ENCODE measurements at places on chromosomes 16 and 17.

DNA sequence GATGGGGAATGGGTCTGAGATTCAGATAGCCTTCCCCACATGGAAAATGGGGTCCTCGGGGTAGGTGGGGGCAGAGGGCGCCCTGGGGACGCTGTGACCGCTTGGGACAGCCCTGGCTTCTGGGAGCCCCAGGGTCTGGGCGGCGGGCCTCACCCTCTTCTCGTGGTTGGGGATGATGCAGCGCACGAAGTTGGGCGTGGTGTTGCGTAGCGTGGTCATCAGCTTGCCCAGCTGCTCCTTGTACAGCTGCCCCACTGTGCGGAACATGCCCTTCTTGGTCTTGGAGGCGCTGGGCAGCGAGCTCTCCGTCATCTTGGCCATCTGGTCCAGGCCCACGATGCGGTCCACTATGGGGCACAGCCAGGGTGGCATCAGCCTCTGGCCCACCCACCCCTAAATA, 99.9 kb downstream of the NDE1 start:
- no peak for DNase-seq

GRCh38 chr17:13594762-13595598, 6.7 kb downstream of the HS3ST3A1 start:
- peak; percentile 69 for DNase-seq

GRCh38 chr16:13171313-13171712, 269.9 kb downstream of the SHISA9 start:
- no peak for DNase-seq

DNA sequence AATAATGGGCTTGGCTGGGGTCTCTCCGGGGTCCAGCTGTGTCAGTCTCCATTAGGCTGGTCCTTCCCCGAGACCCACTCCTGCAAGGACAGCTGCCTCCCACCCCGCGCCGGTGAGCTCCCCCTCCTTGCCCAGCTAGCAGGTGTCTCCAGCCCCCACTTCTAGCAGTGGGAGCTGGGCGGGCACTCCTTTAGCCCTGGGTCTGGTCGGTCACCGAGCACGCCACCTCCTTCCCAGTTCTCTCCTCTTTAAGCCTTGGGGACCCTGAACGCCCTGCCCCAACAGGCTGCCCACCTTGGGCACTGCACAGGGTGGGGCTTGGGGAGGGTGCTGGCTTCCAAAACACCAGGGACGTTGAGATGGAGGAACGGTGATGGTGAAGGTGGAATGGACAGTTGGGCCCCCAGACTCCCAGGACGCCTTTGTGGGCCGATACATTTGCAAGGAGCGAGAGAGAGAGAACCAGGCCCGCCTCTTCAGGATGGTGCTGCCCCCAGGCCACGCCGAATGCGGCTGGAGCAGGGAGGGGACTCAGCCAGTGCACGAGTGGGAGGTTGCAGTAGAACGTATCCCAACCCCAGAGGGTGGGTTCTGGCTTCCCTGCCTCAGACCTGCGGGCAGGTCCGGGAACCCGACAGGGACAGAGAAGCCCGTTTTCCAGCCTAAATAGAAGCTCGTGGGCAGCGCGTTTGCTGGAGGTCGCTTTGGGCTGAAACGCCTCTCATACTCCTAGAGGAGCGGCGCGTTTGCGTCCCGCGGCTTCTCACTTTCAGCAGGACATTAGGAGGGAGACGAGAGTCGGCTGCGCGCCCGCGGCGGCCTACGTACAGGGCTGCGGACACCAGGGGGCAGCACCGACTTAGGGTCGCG, 10.7 kb downstream of the TBX2 start:
- DNase-seq = peak; percentile 81

DNA sequence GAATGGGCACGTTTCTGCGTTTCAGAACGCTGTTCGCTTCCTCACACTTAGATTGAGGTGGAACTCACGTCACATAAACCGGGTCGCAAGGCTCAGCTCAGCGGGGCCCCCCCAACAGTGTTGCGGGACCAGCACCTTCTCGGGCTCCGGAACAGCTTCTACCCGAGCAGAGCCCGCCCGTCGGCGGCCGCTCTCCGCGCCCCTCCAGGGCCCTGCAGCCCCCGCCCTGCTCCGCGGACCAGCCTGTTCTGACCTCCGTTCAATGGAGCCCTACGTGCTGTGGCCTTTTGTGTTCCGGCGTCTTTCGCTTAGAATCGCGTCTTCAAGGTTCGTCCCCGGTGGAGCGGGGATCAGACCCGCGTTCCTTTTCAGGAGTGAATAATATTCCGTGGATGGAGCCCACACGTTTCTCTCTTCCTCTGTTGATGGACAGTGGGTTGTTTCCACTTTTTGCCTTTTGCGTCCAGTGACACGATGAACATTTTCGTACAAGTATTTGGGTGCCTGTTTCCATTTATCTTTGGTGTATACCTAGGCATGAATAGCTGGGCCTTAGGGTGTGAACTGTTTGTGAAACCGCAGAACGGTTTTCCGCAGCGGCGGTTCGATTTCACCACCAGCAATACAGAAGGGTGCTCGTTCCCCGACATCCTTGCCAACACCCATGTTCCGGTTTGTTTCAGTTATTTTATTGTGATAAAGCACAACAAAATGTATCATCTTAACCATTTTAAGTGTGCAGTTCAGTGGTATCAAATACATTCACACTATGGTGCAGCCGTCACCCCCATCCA, 2.3 kb upstream of the SLC22A31 start:
- DNase-seq = no peak

GRCh38 chr16:2516391-2517240, 2.9 kb downstream of the ATP6V0C start:
- peak; percentile 37 for DNase-seq

DNA sequence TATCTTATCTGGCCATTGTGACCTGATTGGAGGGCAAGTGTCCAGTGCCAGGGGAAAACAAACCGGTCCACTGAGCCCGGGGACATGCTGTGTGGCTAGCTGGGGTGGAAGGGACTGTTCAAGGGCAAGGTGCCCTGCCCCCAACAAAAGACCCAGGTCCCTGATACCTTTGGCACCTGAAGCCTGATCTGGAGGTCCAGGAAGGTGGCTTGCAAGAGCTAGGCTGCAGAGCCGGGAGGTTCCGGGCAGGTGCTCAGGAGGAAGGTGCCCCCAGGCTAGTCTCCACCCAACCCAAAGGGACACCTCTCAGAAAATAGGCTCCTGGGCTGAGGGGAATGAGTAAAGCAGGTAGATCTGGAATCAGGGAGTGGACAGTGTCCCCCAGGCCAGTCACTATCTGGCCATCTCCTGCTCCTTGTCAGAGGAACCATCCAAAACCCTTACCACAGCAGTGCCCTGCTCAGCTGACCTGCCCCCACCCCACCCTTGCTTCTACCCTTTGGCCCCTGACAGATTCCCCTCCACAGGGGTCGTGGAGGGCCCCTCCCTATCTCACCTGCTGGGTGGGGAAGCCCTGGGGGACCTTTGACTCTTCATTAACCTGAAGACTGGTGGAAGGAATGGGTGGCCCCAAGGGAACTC, 6.2 kb downstream of the NAT9 start:
- no peak for DNase-seq

GRCh38 chr16:30473231-30474073, 910 bp downstream of the ITGAL start:
- DNase-seq = no peak

GRCh38 chr17:45050481-45051059, 862 bp downstream of the DCAKD start:
- DNase-seq = no peak

DNA sequence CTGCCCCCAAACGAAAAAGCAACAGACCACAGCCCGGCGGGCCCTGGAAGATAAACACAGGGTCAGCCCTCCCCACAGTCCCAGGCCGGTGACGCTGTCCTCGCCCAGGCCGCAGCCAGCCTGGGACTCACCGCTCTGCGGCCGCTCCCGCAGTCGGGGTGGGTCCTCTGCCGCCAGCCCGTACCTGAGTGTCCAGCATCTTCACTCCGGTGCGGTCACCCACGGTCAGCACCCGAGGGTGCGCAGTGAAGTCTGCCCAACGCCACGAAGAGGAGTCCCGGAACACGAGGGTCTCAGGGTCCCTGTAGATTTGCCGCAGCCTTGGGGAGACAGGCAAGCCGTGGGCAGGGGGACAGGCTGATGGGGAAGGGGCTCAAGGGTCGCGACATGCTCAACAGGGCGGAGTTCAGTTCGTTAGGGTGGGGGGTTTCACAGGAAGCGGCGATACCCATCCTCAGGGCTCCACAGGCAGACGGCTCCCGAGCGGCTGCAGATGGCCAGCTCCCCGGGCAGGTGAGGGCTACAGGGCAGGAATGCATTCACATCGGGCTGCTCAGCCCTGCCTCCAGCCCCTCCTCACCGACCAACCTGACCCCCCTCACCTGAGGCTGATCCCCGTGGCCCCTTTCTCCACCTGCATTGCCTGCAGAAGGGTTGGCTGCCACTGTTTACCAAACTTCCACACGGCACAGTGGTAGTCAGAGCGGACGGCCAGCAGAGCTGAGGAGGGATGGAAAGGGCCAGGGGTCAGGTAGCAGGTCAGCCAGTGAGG, 5.5 kb downstream of the TAF1C start:
- DNase-seq = no peak

DNA sequence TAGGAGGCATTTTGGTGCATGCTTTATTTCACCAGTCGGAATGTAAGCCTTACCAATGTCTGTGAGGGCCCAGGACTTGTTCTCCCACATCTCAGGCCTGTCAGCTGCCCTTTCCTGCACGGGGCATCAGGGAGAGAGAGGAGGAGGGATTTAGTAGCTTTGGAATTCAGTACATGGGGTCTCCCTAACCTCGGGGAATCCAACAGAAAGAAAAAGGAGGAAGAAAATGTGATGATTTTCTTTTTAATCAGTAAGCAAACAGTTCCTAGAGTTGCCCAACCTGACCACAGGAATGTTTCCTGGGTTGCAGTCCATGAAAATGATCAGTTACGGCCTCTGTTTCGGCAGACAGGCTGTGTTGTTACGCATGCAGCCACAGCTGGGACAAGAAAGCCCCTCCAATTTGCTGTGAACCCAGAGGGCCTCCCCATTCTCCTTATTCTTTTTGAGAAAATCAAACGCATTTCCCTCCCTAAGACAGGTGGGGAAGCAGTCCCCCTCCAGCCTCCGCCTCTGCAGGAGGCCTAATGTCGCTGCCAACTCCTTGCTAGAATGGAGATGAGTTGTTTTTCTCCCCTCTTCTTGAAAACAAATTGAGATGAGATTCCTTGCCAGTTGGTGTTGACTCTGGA, 53.1 kb upstream of the TANGO6 start:
- no peak for DNase-seq

- DNase-seq = no peak
Observed at GRCh38 chr16:10494343-10495030, 85.9 kb downstream of the EMP2 start.

DNA sequence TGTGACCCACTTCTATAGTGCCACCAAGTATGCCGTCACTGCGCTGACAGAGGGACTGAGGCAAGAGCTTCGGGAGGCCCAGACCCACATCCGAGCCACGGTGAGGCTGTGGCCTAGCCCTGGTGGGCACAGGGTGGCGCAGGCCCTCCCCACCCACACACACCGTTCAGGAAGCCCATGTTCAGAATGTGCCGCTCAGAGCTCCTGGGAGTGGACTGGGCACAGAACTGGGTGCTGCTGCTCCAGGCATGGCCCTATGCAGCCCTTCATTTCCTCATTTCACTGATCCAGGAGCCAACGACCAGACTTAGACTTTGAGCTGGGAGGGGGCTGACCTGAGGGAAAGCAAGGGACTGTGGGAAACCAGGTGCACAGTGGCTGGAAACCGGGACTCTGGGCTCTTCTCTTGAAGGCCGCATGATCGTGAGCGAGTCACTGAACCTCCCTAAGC, 2.4 kb upstream of the MRM1 start:
- no peak for DNase-seq

DNA sequence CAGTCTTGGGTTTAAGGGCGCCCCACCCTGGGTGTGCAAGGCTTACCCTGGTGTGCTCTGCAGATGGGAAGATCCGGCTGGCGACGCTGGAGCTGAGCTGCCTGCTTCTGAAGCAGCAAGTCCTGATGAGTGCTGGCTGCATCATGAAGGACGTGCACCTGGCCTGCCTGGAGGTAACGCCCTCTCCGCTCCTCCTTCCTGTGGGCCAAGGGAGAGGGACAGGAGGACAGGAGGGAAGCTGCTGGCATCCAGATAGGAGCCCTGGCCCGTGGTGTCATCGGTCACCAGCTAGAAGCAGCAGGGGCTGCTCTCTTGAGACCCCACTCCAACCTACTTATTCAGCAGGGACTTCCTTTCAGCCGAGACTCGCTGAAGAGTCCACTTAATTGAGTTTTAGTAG, 97.8 kb downstream of the CLEC16A start:
- DNase-seq = no peak

- peak; percentile 69 for DNase-seq
Observed at GRCh38 chr16:84175350-84176081, 11.3 kb downstream of the TAF1C start.

- no peak for DNase-seq
Observed at GRCh38 chr17:79732254-79732653, 1.5 kb downstream of the ENPP7 start.

GRCh38 chr17:77127735-77128361, 12.9 kb upstream of the SEC14L1 start:
- peak; percentile 79 for DNase-seq

DNA sequence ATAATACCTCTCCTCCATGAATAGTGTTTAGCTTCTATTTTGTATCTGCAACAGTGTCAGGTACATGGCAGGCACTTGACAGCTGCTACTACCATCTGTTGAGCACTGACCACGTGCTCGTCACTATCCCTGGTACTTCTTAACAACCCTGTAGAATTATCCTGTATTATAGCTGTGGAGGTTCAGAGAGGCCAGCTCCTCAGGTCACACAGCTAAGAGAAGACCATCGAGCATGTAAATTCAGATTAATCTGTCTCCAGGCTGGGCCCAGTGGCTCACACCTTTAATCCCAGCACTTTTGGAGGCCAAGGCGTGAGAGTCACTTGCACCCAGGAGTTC, 26.3 kb downstream of the WSB1 start:
- DNase-seq = no peak

DNA sequence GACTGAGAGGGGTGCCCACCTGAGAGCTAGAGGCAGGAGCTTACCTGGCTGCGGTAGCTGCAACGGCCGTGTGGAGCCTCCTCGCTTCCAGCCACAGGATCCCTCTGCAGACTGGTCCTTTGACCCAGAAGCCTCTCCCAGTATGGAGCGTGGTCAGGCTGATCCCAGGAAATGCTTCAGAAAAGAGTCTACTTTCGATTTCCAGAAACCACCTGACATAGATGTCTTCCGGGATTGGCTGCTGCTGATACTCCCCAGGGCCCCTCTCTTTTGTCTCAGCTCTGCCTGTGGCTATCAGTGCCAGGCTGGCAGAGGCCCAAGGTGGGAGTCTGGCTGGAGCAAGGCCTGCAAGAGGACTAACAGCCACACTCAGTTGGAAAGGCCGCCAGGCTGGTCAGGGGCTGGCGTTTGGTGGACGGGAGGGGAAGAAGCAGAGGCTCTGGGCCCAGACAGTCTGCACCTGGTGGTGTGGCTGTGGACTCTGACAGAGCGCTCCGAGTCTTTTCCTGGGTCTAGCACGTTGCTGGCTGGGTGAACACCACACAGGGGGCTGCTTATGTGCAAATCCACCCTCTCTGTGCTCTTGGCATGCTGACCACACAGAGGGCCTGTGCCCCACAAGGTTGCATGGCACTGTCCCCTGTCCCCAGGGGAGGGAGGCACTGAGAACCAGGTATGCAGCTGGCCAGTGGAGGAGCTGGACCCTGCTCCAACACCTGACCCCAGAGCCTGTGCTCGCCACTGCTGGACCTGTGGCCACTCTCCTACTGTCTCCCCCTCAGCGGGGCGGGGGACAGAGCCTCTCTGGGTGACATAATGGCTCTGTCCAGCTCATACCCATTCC, at the start of gene LGALS3BP:
TSS of gene LGALS3BP (minus strand) at position 144 of the 844 bp plus-strand sequence. CDS start 2,732 bp downstream, outside the sequence.
- DNase-seq = peak; percentile 81
